Panc1 (cell line): ENCODE measurements at places on chromosomes 5 and 9. TPM values are rescaled to one million over a fixed set of nuclear protein-coding genes. Genes with fewer than 3 reads are reported as not detected.

DNA sequence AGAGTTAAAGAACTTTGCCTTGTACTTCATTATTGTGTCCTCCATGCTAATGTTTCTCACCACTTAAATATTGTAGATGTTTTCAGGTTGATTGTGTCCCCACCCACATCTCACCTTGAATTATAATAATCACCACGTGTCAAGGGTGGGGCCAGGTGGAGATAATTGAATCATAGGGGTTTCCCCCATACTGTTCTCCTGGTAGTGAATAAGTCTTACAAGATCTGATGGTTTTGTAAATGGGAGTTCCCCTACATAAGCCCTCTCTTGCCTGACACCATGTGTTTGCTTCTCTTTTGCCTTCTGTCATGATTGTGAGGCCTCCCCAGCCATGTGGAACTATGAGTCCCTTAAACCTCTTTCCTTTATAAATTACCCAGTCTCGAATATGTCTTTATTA, 248.3 kb downstream of the FBXL7 start:
- no peak overlapping the region for H3K4me3 ChIP-seq
- no peaks in the 10 kb centered on the region for H3K27me3 ChIP-seq
- H3K27ac ChIP-seq: no peak overlapping the region
- no peaks in the 10 kb centered on the region for H3K4me1 ChIP-seq
- no peaks in the 10 kb centered on the region for H3K36me3 ChIP-seq
- no peak for DNase-seq

- no peak for DNase-seq
- H3K27ac ChIP-seq: no peak overlapping the region
- H3K36me3 ChIP-seq: no peaks in the 10 kb centered on the region
- no peak overlapping the region for H3K4me3 ChIP-seq
Measured at GRCh38 chr5:159894149-159894720, 22.0 kb upstream of the ADRA1B start.

DNA sequence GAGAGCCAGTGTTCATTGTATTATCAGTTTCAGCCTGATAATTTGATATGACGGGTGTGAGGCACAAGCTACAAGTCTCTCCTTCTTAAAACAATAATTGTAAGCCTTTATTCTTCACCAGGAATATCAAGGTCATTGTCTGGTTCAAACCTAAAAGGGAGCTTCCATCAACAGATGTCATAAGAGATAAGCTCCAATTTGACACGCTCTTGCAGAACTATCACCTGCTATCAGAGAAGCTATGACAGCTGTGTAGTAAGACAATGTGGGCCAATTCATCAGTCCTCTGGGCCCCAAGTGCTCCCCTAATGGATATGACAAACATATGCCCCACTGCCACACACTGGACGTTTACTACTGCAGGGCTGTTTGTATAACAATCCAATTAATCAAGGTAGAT, 1010.2 kb upstream of the DMAC1 start:
- no peak for DNase-seq
- no peaks in the 10 kb centered on the region for H3K36me3 ChIP-seq
- no peak overlapping the region for H3K4me3 ChIP-seq
- no peaks in the 10 kb centered on the region for H3K27me3 ChIP-seq

- H3K4me3 ChIP-seq: no peak overlapping the region
- H3K27ac ChIP-seq: no peak overlapping the region
- DNase-seq: no peak
- H3K27me3 ChIP-seq: no peaks in the 10 kb centered on the region
- no peaks in the 10 kb centered on the region for H3K36me3 ChIP-seq
Measured at GRCh38 chr5:17143335-17143734, 74.1 kb upstream of the BASP1 start.

DNA sequence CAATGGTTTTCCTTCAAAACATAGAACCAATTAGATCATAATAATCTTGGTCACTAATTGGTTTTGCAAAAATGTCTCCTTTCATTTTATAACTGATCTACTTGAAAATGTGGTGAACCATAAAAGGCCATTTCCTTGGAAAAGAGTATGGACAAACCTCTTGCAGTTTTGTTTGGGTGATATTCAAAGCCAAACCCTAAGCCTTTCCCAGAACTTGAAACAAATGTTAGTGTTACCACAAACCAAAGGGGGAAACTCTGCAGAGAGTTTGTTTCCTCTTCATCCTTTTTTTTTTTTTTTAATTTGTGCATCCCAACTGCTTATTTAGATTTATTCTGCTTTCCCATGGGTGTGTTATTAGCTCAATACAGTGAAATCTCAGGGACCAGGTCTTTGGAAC, 204.4 kb upstream of the ADAMTSL1 start:
- H3K4me1 ChIP-seq: no peaks in the 10 kb centered on the region
- no peak for DNase-seq
- no peak overlapping the region for H3K27ac ChIP-seq
- no peak overlapping the region for H3K4me3 ChIP-seq
- no peaks in the 10 kb centered on the region for H3K36me3 ChIP-seq

DNA sequence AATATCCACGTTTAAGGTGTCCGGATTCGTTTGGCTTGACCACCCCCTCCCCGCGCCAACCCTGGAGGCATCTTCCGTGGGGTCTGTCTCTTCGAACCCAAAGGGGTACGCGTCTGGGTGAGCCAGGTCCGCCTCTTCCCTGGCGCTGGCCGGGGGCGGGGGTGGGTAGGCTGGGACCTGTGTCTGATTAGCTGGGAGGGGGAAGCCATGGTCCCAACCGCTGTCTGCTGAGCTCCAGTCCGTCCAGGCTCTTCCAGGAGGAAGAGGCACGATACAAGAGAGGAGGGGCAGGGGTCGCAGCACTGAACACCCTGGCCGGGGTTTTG, at the start of gene LVRN:
TSS of gene LVRN (plus strand) at position 237 of the 326 bp plus-strand sequence. CDS start 143 bp downstream, outside the sequence.
- H3K4me1 ChIP-seq: 0 out of 2 replicates have a peak, but pooled peaks cover 2% of the 10 kb centered on the region
- peak within 1 kb of the TSS; percentile 35 for H3K4me3 ChIP-seq
- H3K27ac ChIP-seq: no peak within 1 kb of the TSS
- H3K36me3 ChIP-seq: no peaks in the 10 kb centered on the region
- no peak for DNase-seq

GRCh38 chr9:4486176-4486575, 4.1 kb upstream of the SLC1A1 start:
- DNase-seq: no peak
- H3K4me1 ChIP-seq: no peaks in the 10 kb centered on the region
- H3K27me3 ChIP-seq: no peaks in the 10 kb centered on the region
- no peaks in the 10 kb centered on the region; the same call in 1 of the 2 replicates for H3K36me3 ChIP-seq
- no peak overlapping the region for H3K4me3 ChIP-seq

DNA sequence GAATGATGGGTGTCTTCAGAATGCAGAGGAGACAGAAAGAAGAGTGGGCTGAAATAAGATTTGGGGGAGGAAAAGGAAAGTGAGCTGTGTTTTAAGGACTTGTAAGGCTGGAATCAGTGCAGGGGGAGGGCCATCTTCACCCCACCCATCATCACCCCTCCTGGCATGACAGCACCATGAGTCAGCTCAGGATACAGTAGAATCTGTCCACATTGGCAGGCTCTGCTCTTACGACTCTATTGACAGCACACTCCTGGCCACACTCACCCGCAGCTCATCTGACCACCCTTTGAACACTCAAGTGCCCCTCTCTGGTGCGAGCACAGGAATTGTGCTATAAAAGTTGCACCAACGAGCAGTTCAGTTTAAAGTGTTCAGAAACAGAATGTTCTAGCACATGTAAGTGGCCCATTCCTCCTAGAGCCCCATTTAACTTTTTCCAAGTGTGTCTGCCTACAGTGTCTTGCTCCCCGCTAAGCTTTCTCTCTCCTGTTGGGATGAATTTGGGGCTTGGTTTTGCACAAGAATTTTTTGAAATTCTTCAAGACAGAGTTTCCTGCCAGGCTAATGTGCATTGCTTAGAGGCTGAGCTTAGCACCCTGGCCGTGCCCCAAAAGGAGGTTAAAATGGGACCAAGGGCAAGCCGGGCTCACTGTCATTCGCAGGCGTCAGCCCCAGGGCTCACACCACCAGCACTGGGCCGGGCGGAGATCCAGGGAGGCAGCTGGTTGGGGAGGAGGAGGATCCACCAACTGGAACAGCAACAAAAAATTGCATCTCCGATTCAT, 12.0 kb downstream of the ADRA1B start:
- no peak overlapping the region for H3K27ac ChIP-seq
- DNase-seq: peak; percentile 90

GRCh38 chr5:60323596-60323995, 376.4 kb downstream of the DEPDC1B start:
- H3K27ac ChIP-seq: no peak overlapping the region
- DNase-seq: no peak
- H3K4me1 ChIP-seq: no peaks in the 10 kb centered on the region
- no peaks in the 10 kb centered on the region for H3K27me3 ChIP-seq

GRCh38 chr5:145941448-145942130, 5.2 kb downstream of the SH3RF2 start:
- no peak overlapping the region for H3K4me3 ChIP-seq
- DNase-seq: no peak
- peaks cover 75% of the 10 kb centered on the region for H3K4me1 ChIP-seq
- H3K36me3 ChIP-seq: no peaks in the 10 kb centered on the region
- H3K27ac ChIP-seq: peak overlapping the region; percentile 100

GRCh38 chr5:150213530-150213929, 23.7 kb downstream of the SLC6A7 start:
- no peak overlapping the region for H3K27ac ChIP-seq
- H3K4me1 ChIP-seq: no peaks in the 10 kb centered on the region; the same call in 1 of the 2 replicates
- H3K36me3 ChIP-seq: no peaks in the 10 kb centered on the region
- DNase-seq: no peak
- no peak overlapping the region for H3K4me3 ChIP-seq

DNA sequence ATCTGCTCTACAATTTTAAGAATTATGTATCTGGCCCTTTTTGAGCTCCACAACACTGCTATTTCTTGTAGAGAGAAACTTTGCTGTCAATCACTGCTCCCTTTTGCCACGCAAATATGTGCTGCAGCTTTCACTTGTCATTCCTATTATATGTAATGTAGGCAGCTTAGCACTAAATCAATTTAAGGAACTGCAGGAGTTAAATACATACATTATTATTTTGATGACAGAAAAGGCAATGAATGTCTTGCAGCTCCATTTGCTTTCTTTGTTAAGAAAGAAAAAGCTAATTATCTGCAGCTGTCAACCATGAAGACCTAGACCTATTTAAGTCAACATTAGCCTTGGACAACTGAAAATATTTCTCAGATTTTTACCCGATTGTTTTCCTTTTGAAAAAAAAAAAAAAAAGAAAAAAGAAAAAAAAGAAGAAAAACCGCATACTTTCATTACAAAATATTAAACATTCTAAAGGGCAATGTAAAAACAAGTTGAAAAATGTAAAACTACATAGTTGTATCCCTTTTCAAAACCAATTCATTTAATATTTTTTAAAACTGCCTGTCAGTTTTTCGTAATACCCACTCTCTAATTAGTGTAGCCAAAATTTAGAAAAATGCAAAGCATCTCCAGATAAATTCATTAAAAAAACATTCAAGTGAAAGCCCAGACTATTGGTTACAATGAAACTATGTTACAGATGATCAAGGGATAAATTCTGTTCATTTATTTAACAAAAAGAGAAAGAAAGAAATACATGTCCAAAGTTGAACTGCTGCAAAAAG, 57.2 kb downstream of the RFX3 start:
- no peak for DNase-seq
- no peak overlapping the region for H3K4me3 ChIP-seq

GRCh38 chr9:70639853-70640814, 225.7 kb upstream of the KLF9 start:
- H3K27me3 ChIP-seq: no peaks in the 10 kb centered on the region
- H3K36me3 ChIP-seq: no peaks in the 10 kb centered on the region
- H3K4me3 ChIP-seq: no peak overlapping the region
- H3K27ac ChIP-seq: no peak overlapping the region

GRCh38 chr5:50564079-50564478, 102.4 kb upstream of the PARP8 start:
- peak overlapping the region; percentile 8; the same call in 1 of the 2 replicates for H3K27ac ChIP-seq
- H3K36me3 ChIP-seq: no peaks in the 10 kb centered on the region
- H3K4me1 ChIP-seq: peaks cover 8% of the 10 kb centered on the region; the same call in 1 of the 2 replicates
- H3K27me3 ChIP-seq: no peaks in the 10 kb centered on the region
- no peak for DNase-seq

GRCh38 chr5:108528655-108529054, 146.8 kb upstream of the FBXL17 start:
- H3K4me3 ChIP-seq: no peak overlapping the region
- no peak for DNase-seq
- H3K4me1 ChIP-seq: no peaks in the 10 kb centered on the region
- H3K36me3 ChIP-seq: no peaks in the 10 kb centered on the region
- H3K27ac ChIP-seq: no peak overlapping the region

GRCh38 chr9:114606068-114606467, 5.0 kb upstream of the TMEM268 start:
- DNase-seq: no peak
- H3K4me1 ChIP-seq: no peaks in the 10 kb centered on the region; the same call in 1 of the 2 replicates
- no peak overlapping the region for H3K27ac ChIP-seq
- H3K27me3 ChIP-seq: no peaks in the 10 kb centered on the region
- no peaks in the 10 kb centered on the region for H3K36me3 ChIP-seq
- H3K4me3 ChIP-seq: no peak overlapping the region

DNA sequence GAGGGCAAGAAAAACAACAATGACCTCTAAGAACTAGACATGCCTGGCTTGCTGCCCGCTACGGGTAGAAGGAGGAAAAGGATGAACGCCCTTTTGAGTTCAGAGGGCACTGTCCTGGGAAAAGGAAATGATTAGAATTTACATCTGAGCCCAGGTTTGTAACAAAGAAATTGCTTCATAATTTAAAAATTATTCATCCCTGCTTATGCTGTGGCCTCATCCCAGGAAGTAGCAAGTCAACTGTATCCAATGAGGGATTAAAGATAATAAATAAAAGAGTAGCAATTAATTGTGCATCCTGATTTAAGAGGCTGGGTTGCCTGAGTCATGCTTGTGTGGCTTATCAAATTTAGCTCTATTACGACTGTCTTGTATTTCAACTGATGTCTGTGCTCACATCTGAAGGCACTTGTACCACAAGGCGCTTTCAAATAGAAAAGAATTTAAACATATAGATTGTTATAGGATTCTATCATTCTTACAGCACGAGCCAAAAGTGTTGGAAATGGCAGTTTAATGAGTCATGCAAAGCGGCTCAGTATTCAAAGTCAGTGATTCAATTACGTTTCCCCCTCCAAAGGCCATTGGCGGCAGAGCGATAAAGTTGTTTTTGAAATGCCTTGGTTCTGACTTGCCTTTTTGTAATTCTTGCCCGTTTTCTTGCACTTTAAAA, 40.0 kb upstream of the DMRT1 start:
- no peaks in the 10 kb centered on the region for H3K4me1 ChIP-seq
- no peak overlapping the region for H3K27ac ChIP-seq
- DNase-seq: no peak
- H3K27me3 ChIP-seq: no peaks in the 10 kb centered on the region

- no peak for DNase-seq
- H3K27me3 ChIP-seq: no peaks in the 10 kb centered on the region
- H3K27ac ChIP-seq: no peak overlapping the region
- peaks cover 9% of the 10 kb centered on the region; the same call in 1 of the 2 replicates for H3K36me3 ChIP-seq
- H3K4me3 ChIP-seq: no peak overlapping the region
- no peaks in the 10 kb centered on the region for H3K4me1 ChIP-seq
Measured at GRCh38 chr5:80796846-80797245, 142.1 kb upstream of the DHFR start.

GRCh38 chr5:34526682-34527305, 129.3 kb upstream of the RAI14 start:
- H3K4me3 ChIP-seq: no peak overlapping the region
- no peaks in the 10 kb centered on the region for H3K4me1 ChIP-seq
- no peaks in the 10 kb centered on the region for H3K36me3 ChIP-seq
- no peak overlapping the region for H3K27ac ChIP-seq

ADAMTS2 gene
- 0.13 TPM for total RNA-seq

TSLP gene
- total RNA-seq: not detected

PCDHB2 gene
- 12.8 TPM for total RNA-seq

TRIM14 gene
- 9.7 TPM for total RNA-seq

DDX4 gene
- total RNA-seq: not detected

HTR4 gene
- not detected for total RNA-seq

PTAR1 gene
- 26.0 TPM for total RNA-seq

LAMC3 gene
- total RNA-seq: 16.4 TPM

MYMK gene
- total RNA-seq: not detected

DPYSL3 gene
- 1.1 TPM for total RNA-seq

ENC1 gene
- 37.0 TPM for total RNA-seq

FGF10 gene
- total RNA-seq: not detected

FAM174A gene
- total RNA-seq: 11.0 TPM
